ENCODE measurements at places on chromosomes 1 and 21.

DNA sequence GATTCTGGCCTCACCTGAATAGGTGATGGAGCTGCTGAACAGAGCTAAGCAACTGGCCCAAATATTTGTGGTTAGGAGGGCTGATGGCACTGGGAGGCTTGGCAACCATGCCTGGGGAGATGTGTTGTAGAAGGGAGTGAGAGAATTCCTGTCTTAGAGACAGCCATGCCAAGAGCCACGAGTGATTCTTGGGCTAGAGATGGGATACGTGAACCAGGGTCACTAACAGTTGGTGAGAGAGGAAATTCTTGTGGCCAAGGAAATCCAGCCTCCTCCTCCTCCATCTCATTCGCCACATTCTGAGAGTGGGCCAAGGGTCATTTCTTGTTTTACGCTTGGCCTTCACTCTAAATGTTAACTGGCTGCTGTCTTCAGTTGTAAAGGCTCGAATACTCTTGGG lies 46.3 kb downstream of the NGF start:
- no peak for DNase-seq

- no peak for DNase-seq
Measured at GRCh38 chr1:181658581-181658980, 175.3 kb downstream of the CACNA1E start.

DNA sequence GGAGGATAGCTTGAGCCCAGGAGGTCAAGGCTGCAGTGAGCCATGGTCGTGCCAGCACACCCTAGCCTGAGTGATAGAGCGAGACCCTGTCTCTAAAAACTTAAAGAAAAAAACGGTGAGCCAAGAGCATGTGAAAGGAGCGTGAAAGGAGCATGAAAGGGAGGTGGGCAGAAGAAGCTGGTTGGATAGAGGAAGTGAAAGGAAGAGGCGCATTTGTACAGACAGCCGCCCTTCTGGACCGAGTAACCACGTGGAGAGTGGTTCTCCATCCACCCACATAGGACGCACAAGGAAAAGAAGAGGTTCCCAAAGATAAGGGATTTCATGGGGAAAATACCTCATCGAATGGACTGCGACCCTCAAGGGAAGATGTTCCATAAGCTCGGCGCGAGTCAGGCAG lies 60.4 kb upstream of the IFNAR2 start:
- no peak for DNase-seq

- DNase-seq = no peak
Measured at GRCh38 chr1:26280333-26281042, 602 bp downstream of the SH3BGRL3 start.

GRCh38 chr1:38783640-38784229 lies 75.8 kb downstream of the RRAGC start:
- no peak for DNase-seq

DNA sequence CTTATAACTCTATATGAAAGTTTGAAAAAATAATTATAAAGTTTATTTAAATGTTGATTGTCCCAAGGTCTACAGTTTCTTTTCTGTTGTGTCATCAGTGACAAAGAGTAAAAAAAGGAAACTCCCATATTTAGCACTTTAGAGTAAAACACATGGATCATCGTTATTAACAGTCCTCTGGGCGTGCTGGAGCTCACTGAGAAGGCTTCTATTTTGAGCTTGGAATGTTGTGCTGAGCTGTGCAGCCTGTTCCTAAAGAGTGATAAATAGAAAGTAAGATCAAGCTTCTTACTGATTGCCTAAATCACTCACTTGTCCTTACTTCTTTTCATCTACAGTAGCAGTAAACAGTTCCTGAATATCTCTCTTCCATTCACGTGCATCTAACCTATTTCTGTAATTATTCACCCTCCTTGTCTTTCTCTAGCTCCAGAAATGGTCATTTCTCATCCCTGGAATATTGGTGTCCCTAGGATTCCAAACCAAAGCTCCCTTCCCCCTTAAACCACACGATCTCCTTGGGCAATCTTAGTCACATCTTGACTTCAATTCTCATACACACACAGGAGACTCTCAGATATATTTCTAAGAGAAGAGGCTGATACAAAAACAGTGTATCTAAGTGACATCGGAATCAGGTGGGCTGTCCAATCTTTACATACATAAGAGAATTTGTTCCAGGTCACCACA lies 11.9 kb downstream of the GBP5 start:
- peak; percentile 11 for DNase-seq

DNA sequence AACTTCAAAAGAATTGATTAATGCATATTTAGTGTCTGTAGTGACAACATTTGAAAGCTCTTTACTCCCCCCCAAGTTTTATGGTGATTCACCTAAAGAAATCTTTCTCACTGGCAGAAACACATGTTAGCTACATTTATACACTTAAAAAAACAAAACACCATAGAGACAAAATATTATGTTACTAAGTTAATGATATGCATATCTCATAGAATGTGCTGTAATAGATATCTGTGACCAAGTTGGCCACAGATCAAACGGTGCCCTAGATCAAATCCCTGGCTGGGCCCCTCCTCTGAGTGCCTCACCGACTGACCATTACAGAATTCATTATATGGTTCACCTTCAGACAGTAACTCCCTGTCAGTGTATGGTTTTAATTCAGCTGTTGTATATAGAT lies 322.1 kb upstream of the LYPLAL1 start:
- DNase-seq = no peak

DNA sequence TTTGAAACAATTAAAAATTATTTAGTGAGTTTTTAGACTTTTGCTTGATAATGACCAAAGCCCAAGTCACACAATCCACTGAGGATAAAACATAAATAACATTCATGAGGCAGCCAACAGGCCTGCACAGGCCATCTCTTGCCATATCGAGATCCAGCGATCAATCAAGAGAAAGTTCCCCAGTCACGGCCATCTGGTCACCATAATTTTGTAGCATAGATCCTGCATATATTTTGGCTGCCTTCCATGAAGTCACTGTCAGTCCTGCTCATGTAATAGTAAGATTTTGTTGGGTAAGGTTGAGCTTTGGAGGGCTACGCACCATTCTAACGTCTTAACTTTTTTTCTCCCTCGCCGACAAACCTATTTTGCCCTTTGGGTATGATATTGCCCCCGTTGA lies 17.5 kb downstream of the KPNA6 start:
- no peak for DNase-seq

- DNase-seq = no peak
Measured at GRCh38 chr1:217674028-217674729, 43.0 kb downstream of the SPATA17 start.

DNA sequence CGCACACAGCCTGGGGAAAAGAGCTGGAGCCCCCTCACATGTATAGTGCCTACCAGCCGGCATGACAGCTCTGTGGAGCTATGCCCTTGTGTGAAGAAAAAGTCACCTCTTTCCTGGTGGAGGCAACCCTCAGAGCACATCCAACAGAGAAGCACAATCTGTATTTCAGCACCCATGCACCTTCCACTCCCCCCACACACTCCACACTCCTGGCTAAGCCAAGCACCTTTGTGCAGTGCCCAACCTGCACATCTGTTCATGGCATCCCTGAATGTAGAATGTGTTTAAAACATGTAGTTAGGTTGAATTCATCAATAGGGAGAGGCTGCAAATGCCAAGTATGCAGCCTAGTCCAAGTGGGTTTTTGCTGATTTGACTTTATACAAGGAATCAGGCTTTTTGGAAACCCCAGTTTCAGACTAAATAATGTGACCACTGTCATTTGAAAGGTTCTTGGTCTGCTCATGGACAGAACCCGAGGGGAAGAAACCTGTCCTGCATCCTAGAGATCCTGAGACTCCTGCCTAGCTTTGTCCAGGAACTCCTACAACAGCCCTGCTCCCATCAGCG lies 197.1 kb downstream of the TOMM20 start:
- no peak for DNase-seq

GRCh38 chr1:179955287-179955680 lies 674 bp downstream of the CEP350 start:
- no peak for DNase-seq

- DNase-seq = no peak
Measured at GRCh38 chr1:203100516-203100869, 14.7 kb upstream of the MYOG start.

DNA sequence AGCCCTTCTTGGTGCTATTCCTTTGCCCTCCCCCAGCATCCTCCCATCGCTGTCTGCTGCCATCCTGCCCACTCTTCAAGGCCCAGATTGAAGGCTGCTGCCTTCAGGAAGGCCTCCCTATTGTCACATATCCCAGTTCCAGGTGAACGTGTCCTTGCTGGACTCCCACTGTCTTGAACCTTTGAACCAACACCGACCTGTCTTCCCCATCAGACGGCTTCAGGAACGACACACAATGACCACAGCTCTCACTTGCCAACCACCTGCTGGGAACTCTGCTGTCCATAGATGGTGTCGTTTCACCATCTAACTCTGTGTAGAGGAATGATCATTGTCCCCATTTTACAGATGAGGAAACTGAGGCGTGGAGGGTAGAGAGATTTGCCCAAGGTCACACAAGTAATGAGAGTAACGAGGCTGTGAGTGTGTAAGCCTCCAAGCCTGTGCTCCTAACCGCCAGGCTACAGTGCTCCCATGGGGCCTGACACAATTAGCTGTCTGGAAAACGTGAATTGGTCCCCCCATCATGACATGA lies 9.9 kb upstream of the PLEKHG5 start:
- no peak for DNase-seq

GRCh38 chr21:30189773-30190172 lies 23.2 kb upstream of the CLDN17 start:
- DNase-seq = no peak

GRCh38 chr21:29557200-29557599 lies 258.5 kb downstream of the BACH1 start:
- no peak for DNase-seq

- DNase-seq = no peak
Measured at GRCh38 chr1:54394104-54394503, 12.1 kb downstream of the SSBP3 start.

DNA sequence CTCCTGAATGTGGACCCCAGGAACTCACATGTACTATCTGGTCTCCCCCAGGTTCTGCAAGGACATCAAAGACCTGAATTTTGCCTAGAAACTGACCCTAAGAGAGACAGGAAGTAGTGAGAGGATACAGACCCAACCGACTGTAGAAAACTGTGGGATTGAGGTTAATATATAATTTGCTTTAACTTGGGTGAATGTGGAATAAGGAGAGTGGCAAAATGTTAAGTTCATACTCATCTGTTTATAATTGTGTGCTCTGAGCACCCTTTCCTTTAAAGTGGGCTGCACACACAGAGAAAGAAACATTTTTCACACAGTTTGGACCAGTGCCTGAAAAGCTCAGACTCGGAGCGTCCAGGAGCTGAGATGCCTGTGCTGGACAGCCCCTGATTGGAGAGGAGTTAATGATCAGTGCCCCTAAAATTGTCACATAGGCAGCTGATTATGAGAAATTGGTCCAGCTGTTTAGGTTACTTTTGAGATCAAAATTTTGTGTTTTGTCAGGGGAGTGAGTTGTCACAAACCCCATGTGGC lies 37.2 kb downstream of the ROR1 start:
- no peak for DNase-seq

GRCh38 chr1:12196641-12197482 lies 30.1 kb downstream of the TNFRSF1B start:
- DNase-seq = no peak

- no peak for DNase-seq
Measured at GRCh38 chr1:236009191-236009590, 55.7 kb downstream of the NID1 start.

GRCh38 chr1:91952187-91952586 lies 3.0 kb downstream of the BRDT start:
- no peak for DNase-seq

DNA sequence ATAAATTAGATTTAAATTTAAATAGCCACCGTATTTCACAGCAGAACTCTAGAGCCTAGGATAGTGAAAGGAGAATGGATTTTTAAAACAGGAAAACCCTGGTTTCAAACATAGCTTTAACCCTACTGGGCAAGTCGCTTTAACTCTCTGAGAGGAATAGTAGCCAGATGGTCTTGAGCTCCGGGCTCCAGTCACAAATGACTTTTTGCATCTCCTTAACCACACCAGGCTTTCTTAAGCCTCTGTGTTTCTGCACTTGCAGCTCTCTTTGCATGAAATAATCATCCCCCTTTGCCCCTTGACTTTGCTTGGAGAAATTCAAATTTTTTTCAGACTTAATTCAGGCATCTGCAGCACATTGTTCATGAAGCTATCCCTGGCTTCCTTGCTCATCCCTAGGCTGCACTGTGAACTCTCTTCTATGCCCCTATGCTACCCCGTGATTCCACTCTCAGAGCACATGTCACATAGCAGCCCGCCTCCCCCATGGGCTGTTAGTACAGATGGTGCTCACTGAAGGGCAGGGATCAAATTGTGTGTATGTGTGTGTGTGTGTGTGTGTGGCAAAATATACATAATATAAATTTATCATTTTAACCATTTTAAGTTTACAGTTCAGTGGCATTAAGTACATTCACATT lies 68.8 kb upstream of the DAB1 start:
- DNase-seq = no peak

DNA sequence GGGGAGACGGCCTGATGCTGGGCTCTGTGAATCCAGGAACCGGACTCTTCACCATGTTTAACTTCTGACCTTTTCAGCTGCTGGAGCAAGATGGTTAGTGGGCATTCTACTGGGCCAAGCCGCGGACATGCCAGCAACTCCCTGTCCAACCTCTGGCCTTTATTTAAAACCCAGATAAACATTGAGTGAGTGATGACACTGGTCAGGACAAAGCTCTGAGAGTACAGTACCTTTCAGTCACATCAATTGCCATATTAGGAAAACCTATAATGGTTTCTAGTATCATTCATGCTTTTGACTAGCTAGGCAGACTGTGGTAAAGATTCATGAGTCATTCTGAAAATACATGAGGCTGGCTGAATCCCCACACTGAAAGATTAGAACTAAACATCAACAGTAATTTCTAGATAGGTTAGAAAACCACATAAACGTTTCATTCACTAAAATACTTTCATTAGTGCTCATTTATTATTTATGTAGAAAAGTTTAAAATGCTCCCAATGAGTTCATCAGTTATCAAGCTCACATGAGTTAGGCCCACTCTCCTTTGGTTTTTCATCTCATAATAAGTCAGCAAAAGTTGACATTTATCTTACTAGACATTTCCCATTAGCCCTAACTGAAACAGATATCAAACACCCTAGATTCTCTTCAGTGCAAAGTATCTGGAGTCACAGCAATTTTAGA lies 7.1 kb upstream of the ACTA1 start:
- DNase-seq = peak; percentile 38

- DNase-seq = no peak
Measured at GRCh38 chr1:206608108-206608698, 4.1 kb downstream of the EIF2D start.

GRCh38 chr1:28154078-28154594 lies 22.4 kb downstream of the PTAFR start:
- no peak for DNase-seq

DNA sequence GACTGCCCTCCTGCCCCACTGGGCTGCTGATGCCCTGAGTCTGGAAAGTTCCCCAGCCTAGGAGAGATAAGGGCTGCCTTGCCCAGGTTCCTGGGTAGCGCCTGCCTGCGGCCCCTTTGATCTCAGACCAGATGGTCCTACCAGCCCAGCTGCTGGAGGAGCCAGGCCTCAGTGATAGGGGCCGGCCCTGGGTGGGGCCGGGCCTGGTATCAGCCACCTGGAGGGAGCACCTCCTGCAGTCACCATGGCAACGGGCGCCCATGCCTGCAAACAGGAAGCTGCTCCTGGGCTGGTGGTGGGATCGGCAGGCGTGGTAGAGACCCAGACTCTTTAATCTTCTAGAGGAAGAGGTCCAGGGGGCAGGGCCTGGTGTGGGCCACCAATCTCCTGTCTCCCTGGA lies 119.7 kb upstream of the WNT4 start:
- no peak for DNase-seq

All from AG09309 (cell line).